ENCODE measurements at places on chromosomes 4 and X.

DNA sequence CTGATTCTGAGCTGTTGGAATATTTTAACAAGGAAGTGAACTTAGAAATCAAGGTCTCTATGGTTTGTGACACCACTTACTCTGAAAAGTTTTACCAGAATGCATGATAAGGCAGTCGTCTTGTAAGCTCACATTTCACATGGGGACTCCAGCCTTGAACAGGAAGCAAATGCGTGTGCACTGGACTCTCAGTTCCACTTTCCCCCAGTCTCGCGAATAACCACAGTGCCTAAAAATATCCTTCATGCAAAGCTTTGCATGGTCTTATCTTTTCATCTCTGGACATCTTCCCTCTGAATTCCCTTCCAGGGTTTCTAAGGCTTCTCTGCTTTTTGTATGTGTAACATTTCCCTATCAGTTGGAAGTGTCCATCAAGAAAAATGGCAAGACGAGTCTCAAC, 581.8 kb downstream of the NLGN4X start:
- DNase-seq: no peak

- no peak for DNase-seq
These were observed 22.7 kb upstream of the ACSL1 start for GRCh38 chr4:184848510-184848909.

GRCh38 chr4:142355421-142355930, 490.6 kb downstream of the INPP4B start:
- DNase-seq: no peak

DNA sequence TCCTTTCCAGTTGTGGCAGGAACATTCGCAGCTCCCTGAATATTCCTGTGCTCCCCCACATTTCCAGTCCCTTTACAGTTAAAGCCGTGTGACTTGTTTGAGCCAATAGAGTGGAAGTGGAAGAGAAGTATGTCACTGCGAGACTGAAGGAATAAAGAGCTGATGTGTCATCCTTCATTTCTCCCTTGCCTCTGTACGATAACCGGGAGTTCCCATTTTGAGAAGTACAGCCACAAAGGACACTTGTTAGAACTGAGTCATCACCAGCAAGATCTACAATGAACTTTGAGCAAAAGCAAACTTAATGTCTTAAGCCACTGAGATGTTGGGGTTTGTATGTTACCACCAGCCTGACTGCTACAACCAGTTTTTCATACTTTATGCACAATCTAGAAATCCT, 92.3 kb downstream of the SPRY1 start:
- no peak for DNase-seq

- no peak for DNase-seq
These were observed 55.6 kb downstream of the MAP7D2 start for GRCh38 chrX:20060961-20061748.

Measured in stimulated activated naive CD4-positive, alpha-beta T cell treated with Interleukin-2 at 50 U/mL for 16 hours (primary cell).